Activated CD4-positive, alpha-beta T cell treated with anti-CD3 and anti-CD28 coated beads for 36 hours (primary cell): ENCODE measurements at places on chromosomes 7 and 10.

DNA sequence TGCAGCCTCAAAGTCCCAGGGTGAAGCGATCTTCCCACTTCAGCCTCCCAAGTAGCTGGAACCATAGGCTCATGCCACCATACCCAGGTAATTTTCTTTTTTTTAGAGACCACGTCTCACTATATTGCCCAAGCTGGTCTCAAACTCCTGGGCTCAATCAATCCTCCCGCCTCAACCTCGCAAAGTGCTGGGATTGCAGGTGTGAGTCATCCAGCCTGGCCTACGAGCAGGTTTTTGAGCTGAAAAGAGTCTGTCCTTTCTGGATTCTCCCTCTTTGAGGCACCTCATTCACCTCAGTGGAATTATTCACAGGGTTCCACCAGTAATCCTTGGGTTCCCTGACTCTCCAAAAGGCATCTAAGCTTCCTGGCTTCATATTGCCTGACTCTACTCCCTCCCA, 7.6 kb upstream of the LEP start:
- DNase-seq: no peak

DNA sequence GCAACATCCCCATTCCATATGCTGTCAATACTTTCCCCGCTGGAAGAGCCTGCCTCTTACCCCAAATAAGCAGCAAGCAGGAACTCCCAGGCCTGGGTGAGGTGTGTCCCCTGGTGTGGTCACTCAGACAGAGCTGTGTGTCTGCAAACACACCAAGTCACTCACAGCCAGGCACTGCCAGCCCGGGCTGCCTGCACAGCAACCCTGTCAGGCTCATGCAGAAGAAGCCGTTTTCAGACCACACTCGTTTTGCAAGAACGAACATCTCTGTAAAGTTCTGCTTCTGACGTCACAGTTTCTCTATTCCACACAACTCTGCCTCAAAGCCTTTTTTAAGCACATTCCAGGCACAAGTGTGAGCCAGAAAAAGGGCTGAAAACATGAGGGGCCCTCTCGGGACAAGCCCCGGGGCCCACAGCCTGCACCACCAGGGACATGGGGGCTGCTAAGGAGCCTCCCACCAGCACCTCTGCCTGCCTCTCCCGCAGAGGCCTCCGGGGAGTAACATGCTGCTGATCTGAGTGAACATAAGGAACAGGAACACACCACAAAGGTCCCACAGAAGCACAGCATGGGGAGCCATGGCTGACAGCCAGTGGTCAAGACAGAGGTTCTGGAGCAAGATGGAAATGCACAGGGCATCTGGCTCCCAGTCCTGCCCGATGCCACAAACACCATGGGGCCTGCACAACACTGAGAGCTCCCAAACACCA, 11.4 kb downstream of the PTPRN2 start:
- DNase-seq: no peak

DNA sequence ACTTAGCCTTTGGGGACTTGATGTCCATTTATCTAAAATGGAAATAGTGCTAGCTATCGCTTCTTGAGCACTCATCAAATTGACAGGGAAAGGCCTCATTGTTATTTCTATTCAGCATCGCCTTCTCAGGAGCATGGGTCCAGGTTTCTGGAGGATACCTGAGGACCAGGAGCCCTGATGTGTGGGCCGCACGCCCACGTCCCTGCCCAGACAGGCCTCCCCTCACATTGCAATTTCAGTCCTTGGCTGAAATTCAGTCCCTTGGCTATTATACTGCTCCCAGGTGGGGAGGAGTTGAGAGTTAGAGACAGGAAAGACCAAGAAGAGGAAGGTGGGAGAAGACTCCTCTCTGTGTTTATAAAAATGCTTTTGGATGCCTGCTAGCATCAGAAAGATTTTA, 38.9 kb downstream of the GPRIN2 start:
- DNase-seq: no peak

- DNase-seq: no peak
Measured at GRCh38 chr10:734481-734880, 45.0 kb upstream of the DIP2C start.

GRCh38 chr10:82821043-82821442, 946.0 kb downstream of the NRG3 start:
- DNase-seq: no peak

- DNase-seq: no peak
Measured at GRCh38 chr7:5627745-5628547, 153.5 kb downstream of the RNF216 start.

DNA sequence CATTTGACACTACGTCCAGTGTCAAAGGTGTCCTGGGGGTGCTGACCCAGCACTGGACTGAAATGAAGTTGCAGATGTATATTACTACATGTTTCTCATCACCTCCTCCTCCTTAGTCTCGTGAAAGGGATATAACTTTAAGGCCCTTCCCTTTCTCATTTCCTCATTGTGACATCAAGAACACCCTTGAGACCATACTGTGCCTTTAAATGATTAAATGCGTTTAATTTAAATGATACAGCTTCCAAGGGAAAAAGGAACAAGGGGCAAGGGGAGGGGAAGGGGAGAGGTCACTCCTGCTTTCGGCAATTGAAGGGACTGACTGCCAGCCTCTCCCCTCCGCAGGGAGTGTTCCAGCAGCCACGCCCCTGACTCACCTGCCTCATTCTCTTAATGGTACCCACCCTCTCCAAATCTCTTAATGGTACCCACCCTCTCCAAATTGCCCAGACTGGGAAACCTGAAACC, 80.5 kb upstream of the KMT2E start:
- no peak for DNase-seq

- no peak for DNase-seq
Measured at GRCh38 chr10:118213436-118213835, 128.7 kb downstream of the FAM204A start.

- no peak for DNase-seq
Measured at GRCh38 chr7:106059556-106059955, 52.6 kb downstream of the SYPL1 start.

DNA sequence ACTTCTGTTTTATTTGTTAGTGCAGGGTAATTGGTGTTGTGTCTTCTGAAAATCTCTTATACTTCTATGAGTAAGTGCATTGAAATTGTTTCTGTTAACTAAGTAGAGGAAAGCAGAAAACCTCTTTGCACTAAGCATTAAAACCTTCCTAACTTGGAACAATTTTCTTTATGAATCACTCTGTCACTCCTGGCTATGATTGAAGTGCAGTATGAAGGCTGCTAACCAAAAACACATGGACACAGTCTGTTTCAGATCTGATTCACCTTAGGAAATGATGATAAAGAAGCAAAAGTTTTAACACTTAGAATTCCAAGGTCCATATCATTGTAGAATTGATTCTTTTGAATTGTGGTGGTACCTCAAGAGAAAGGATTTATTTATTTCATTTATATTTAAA, 41.9 kb downstream of the MET start:
- no peak for DNase-seq

GRCh38 chr7:141990011-141990725, 5.5 kb upstream of the MGAM start:
- DNase-seq: no peak

DNA sequence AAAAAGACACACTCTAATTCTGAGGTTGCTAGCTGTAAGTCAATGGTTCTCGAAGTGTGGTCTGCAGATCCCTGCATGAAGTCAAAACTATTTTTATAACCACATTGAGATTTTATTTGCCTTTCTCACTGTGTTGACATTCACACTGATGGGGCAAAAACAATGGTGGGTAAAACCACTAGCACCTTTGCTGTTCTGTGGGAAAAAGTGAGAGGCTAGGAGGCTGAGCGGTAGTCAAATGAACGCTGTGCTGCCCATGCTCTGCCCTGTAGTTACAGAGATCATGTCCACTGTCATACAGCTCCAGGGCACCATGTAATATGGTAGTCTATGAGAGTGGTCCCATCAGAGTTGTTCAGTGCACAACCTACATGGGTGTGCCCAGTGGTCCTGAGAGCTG, 21.6 kb upstream of the PDCD4 start:
- no peak for DNase-seq

GRCh38 chr10:113820507-113820906, 33.4 kb downstream of the DCLRE1A start:
- peak; percentile 8 for DNase-seq

- no peak for DNase-seq
Measured at GRCh38 chr7:131014906-131015656, 281.1 kb upstream of the KLF14 start.
